ENCODE measurements at places on chromosomes 16 and 17. TPM values are rescaled to one million over a fixed set of nuclear protein-coding genes. Genes with fewer than 3 reads are reported as not detected.

The CACNG3 gene
- total RNA-seq: not detected

The TNFRSF13B gene
- total RNA-seq: not detected

The LITAFD gene
- total RNA-seq: not detected

The SLC13A2 gene
- not detected for total RNA-seq

The TBC1D3I gene
- 0.38 TPM for total RNA-seq

The GP2 gene
- total RNA-seq: not detected

The TSEN54 gene
- total RNA-seq: 38.8 TPM

The ENPP7 gene
- 0.16 TPM for total RNA-seq

The CACNA1H gene
- 0.27 TPM for total RNA-seq

The GCGR gene
- total RNA-seq: not detected

The NPTX1 gene
- 5.1 TPM for total RNA-seq

- H3K36me3 ChIP-seq: peaks cover 12% of the 10 kb centered on the region
- no peak for DNase-seq
- H3K4me1 ChIP-seq: peaks cover 35% of the 10 kb centered on the region
Observed at GRCh38 chr17:42535155-42536047, 640 bp upstream of the NAGLU start.

- peaks cover 16% of the 10 kb centered on the region for H3K27me3 ChIP-seq
- peak within 1 kb of the TSS; percentile 68 for H3K4me3 ChIP-seq
- peak within 1 kb of the TSS; percentile 53 for H3K27ac ChIP-seq
- H3K4me1 ChIP-seq: no peaks in the 10 kb centered on the region
- peak; percentile 41 for DNase-seq
Observed at GRCh38 chr17:3385869-3386816, at the start of gene OR3A2. OR3A2 (minus strand) TSS chr17:3386308.

DNA sequence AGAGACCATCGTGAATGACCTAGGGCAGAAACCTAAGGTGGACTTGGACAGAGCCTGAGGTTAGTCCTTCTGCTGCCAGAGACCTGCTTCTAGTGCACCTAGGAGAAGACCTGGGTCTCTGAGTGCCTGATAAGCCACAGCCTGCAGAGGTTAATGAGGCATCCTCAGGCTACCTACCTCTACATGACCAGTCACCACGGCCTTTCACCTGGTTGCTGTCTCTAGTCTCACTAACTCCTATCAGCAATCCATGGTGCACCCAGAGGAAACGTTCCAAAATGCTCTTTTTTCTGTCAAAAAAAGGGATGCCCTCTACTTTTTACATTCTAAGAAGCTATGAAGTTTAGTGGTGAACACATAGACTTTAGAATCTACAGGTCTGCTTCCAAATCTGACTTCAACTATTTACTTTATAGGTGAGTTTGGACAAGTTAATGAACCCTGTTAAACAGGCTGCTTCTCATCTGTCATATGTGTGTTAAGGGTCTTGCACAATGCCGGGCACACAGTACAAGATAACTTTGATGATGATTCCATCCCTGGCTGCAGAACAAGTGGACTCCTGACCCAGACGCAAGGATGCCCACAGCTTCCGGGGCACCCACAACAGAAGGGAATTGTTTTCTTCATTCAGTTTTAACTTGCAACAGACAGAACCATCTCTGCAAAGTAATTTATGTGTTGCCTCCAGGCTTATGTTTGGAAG lies 469.9 kb upstream of the CDH5 start:
- H3K27ac ChIP-seq: no peak overlapping the region
- DNase-seq: no peak
- no peaks in the 10 kb centered on the region for H3K36me3 ChIP-seq
- no peaks in the 10 kb centered on the region for H3K27me3 ChIP-seq
- H3K4me3 ChIP-seq: no peak overlapping the region
- H3K4me1 ChIP-seq: no peaks in the 10 kb centered on the region

- peak overlapping the region; percentile 50 for H3K4me3 ChIP-seq
- H3K27ac ChIP-seq: peak overlapping the region; percentile 92
- peaks cover 6% of the 10 kb centered on the region for H3K36me3 ChIP-seq
- DNase-seq: no peak
- peaks cover 78% of the 10 kb centered on the region for H3K4me1 ChIP-seq
- no peaks in the 10 kb centered on the region for H3K27me3 ChIP-seq
Observed at GRCh38 chr17:67481808-67482207, 104.7 kb downstream of the PITPNC1 start.

DNA sequence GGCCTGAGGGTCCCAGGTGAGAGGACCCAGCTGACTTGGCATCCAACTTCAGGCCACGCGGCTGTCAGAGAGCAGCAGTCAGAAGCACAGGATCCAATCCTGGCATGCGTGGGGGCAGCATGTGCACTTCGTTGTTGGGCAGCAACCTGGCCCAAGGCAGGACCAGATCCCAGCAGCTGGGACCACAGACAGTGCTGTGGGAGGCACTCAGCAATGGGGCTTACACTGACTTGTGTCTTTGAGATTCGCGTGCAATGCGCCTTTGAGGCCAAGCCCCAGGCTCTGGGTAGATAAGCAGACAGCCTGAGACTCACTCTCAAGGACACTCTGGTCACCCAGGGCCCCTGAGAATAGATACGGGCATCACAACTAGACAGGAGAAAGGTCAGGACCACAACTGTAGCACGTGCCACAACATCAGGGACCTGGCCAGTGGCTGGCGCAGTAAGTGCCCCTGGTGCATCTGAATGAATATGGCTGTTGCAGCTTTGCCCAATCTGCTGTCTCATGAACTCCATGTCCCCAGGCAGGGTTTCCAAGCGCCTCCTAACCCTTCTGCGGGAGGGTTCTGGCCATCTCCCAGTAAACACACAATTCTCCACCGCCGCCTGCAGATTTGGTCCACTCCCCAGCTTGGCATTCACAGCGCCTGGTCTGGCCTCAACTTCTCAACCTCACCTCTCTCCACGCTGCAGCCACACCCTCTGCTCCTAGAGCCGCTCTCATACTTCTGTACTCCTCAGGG lies 3.2 kb downstream of the PAM16 start:
- H3K27ac ChIP-seq: peak overlapping the region; percentile 50
- H3K4me3 ChIP-seq: no peak overlapping the region
- no peaks in the 10 kb centered on the region for H3K27me3 ChIP-seq
- no peak for DNase-seq
- H3K4me1 ChIP-seq: peaks cover 35% of the 10 kb centered on the region

- H3K27me3 ChIP-seq: no peaks in the 10 kb centered on the region
- no peak overlapping the region for H3K4me3 ChIP-seq
- no peak overlapping the region for H3K27ac ChIP-seq
- no peaks in the 10 kb centered on the region for H3K36me3 ChIP-seq
- DNase-seq: no peak
Observed at GRCh38 chr17:59413014-59413766, 81.7 kb downstream of the YPEL2 start.

DNA sequence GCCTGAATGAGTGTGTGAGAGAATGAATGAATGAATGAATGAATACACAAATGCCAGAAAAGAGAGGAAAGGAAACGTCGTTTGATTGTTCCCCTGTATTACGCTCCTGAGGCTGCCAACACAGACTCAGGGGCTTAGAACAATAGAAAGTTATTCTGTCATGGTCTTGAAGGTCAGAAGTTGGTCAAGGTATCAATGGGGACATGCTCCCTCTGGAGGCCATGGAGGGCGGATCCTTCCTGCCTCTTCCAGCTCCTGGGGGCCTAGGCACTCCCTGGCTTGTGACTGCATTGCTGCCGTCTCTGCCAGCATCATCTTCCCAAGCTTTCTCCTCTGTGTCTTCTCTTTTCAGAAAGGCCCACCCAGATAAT lies 1.5 kb upstream of the SLC38A8 start:
- H3K4me3 ChIP-seq: no peak overlapping the region
- peak; percentile 28 for DNase-seq
- H3K27me3 ChIP-seq: peaks cover 21% of the 10 kb centered on the region
- peaks cover 3% of the 10 kb centered on the region for H3K4me1 ChIP-seq
- no peak overlapping the region for H3K27ac ChIP-seq

DNA sequence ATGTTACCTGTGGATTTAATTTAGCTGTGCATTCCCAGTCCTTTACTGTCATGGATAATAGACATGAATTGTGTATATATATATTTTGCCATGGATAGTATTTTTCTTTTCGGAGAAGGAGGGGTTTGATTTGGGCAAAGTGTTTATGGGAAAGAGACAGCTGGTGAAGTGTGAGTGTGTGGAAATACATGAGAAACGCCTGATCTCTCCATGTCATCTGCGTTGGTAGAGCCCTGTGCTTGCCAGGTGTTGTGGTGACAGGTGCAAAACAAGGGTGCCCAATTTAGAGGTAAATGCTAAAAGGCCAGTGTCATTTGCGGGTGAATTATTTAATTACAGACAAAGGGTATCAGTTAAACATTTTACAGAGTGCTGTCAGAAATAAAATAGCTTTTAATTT lies 23.4 kb downstream of the NDEL1 start:
- peaks cover 19% of the 10 kb centered on the region for H3K4me1 ChIP-seq
- H3K36me3 ChIP-seq: peaks cover 38% of the 10 kb centered on the region
- H3K27ac ChIP-seq: no peak overlapping the region
- no peaks in the 10 kb centered on the region for H3K27me3 ChIP-seq

GRCh38 chr17:15999974-16000827 lies 577 bp downstream of the TTC19 start:
- DNase-seq: peak; percentile 49
- H3K36me3 ChIP-seq: peaks cover 46% of the 10 kb centered on the region
- H3K4me1 ChIP-seq: peaks cover 28% of the 10 kb centered on the region
- H3K27me3 ChIP-seq: no peaks in the 10 kb centered on the region
- H3K27ac ChIP-seq: peak overlapping the region; percentile 92
- peak overlapping the region; percentile 96 for H3K4me3 ChIP-seq

GRCh38 chr17:34885076-34885475 lies 76.2 kb downstream of the CCT6B start:
- no peak overlapping the region for H3K4me3 ChIP-seq
- peaks cover 11% of the 10 kb centered on the region for H3K27me3 ChIP-seq
- no peaks in the 10 kb centered on the region for H3K4me1 ChIP-seq
- no peaks in the 10 kb centered on the region for H3K36me3 ChIP-seq
- no peak overlapping the region for H3K27ac ChIP-seq

GRCh38 chr17:29855686-29856085 lies 74.3 kb downstream of the SSH2 start:
- no peak for DNase-seq
- no peaks in the 10 kb centered on the region for H3K27me3 ChIP-seq
- H3K4me3 ChIP-seq: no peak overlapping the region
- peaks cover 4% of the 10 kb centered on the region for H3K36me3 ChIP-seq
- peaks cover 8% of the 10 kb centered on the region for H3K4me1 ChIP-seq
- no peak overlapping the region for H3K27ac ChIP-seq

- peaks cover 54% of the 10 kb centered on the region for H3K4me1 ChIP-seq
- peak overlapping the region; percentile 78 for H3K4me3 ChIP-seq
- no peaks in the 10 kb centered on the region for H3K27me3 ChIP-seq
- peak overlapping the region; percentile 90 for H3K27ac ChIP-seq
- no peaks in the 10 kb centered on the region for H3K36me3 ChIP-seq
Observed at GRCh38 chr17:74737299-74738050, 419 bp downstream of the RAB37 start.

- no peak overlapping the region for H3K4me3 ChIP-seq
- H3K27me3 ChIP-seq: peaks cover 1% of the 10 kb centered on the region
- H3K4me1 ChIP-seq: peaks cover 20% of the 10 kb centered on the region
- peak; percentile 83 for DNase-seq
- no peak overlapping the region for H3K27ac ChIP-seq
Observed at GRCh38 chr16:57277586-57277985, 6.9 kb downstream of the PLLP start.

- DNase-seq: no peak
- peaks cover 8% of the 10 kb centered on the region for H3K4me1 ChIP-seq
- H3K36me3 ChIP-seq: peaks cover 16% of the 10 kb centered on the region
Observed at GRCh38 chr16:67091906-67092566, 17.7 kb upstream of the PHAF1 start.

DNA sequence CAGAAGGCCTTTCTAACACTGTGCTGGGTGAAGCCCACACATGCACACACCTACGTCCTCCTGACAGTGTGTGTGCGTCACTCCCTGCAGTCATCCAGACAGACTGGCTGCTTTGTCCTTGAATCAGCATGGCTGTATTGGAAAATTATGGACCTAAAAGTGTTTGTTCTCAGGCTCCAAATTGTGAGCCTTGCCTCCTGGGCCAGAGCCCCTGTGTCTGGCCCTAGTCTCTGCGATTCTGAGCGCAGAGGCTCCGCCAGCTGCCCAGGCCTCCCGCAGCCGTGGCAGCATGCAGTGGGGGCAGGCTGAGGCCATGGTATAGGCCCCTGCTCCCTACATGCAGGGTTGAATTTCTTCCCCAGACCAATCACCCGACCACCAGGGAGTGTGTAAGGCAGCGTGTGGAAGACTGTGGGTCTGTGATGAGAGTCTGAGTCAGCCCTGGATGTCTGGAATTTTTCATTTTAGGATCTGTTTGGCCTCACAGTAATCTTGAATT lies 166.9 kb downstream of the LGALS9B start:
- DNase-seq: no peak
- no peaks in the 10 kb centered on the region for H3K27me3 ChIP-seq
- H3K4me3 ChIP-seq: no peak overlapping the region
- no peak overlapping the region for H3K27ac ChIP-seq

DNA sequence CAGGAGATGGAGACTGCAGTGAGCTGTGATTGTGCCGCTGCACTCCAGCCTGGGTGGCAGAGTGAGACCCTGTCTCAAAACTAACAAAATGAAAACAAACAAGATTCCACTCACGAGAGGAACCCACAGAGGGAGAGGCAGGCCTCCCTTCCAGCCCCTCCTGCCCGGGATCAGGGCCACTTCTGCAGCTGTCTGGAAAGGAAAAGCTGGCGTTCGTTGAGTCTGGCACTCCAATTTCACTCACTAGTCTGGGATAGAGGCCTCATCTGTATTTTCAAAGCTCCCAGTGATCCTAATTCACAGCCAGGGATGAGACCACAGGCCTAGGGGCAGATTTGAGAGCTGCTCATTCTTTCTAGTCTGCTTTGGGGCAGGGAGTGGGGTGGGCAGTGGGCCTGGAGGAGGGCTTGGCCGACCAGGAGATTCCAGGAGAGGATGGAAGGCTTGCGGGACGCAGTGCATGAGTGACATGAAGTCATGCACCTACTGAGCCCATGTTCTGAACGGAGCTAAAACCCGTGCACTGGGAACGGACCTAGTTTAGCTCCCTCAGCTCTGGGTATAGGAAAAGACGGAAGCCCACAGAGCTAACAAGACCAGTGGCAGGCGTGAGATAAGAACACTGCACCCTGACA lies 54.0 kb downstream of the COTL1 start:
- no peak for DNase-seq
- peaks cover 54% of the 10 kb centered on the region for H3K36me3 ChIP-seq
- no peak overlapping the region for H3K4me3 ChIP-seq
- H3K4me1 ChIP-seq: peaks cover 13% of the 10 kb centered on the region

DNA sequence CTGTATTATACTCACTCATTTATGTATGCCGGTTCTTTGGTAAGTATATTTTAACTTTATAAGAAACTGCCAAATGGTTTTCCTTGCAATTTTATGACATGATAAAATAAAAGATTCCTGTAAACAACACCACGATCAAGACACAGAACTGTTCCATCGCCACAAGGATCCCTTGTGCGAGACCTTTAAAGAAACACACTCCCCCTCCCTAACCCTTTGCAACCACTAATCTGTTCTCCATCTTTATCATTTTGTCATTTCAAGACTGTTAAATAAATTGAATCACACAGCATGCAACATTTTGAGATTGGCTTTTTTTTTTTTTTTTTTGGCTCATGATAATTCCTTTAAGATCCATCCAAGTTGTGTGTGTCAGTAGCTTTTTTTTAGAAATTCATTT lies 6.0 kb downstream of the ADGRG5 start:
- peaks cover 1% of the 10 kb centered on the region for H3K36me3 ChIP-seq
- no peak overlapping the region for H3K27ac ChIP-seq
- H3K27me3 ChIP-seq: no peaks in the 10 kb centered on the region
- peaks cover 49% of the 10 kb centered on the region for H3K4me1 ChIP-seq

Data from activated CD8-positive, alpha-beta T cell treated with anti-CD3 and anti-CD28 coated beads for 36 hours (primary cell).